ENCODE measurements at places on chromosomes 3 and 15.

DNA sequence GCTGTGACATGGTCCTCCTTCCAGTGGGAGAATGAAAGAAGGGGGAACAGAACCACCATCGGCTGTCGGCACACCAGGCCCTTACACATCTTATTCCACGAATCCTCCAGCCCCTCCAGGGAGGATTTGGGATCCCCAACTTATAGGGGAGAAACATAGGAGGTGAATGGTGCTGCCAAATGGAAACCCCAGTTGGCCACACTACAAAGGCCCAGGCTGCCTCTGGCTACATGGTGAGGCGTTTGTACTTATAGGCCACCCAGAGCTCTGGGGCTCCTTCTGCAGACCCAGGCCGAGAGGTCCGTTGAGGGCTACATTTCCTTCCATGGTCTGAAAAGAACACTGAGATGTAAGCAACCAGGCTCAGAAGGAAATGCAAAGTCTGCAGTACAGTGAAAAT is 12.0 kb downstream of the AMOTL2 start:
- DNase-seq = no peak

DNA sequence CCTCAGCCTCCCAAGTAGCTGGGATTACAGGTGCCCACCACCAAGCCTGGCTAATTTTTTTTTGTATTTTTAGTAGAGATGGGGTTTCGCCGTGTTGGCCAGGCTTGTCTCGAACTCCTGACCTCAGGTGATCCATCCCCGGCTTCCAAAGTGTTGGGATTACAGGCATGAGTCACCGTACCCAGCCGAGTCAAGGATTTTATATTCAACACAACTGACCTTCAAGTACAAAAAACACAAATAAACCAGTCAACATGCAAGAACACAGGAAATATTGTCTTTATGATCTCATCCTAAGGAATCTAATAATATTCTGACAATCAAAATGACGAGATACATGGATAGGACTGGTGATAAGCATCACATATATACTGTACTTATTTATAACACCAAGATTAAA is 37.9 kb downstream of the TJP1 start:
- DNase-seq = no peak

DNA sequence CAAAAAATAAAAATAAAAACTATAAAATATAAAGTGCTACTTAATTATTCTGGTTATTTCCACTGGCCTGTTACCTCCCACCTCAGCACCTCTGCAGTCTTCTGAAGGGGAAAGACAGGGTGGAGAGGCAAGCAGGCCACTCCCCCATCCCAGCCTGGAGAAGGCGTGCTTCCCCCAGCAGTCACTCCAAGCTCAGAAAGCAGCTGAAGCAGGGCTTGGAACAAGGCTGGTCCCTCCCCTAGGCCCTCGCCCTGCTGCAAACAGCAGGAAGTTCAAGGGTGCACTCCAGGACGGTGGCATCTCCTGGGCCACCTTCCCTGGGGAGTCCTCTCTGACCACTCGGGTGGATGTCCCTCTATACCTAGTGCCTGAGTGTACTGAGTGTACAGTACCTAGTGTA is 21.4 kb downstream of the CACNA2D2 start:
- no peak for DNase-seq

GRCh38 chr15:84108728-84109127 is 126.8 kb upstream of the GOLGA6L4 start:
- DNase-seq = no peak
